ENCODE measurements at places on chromosomes 6 and 20.
A peak's percentile ranks its signal among the peaks of the same experiment; 100 is the strongest.

DNA sequence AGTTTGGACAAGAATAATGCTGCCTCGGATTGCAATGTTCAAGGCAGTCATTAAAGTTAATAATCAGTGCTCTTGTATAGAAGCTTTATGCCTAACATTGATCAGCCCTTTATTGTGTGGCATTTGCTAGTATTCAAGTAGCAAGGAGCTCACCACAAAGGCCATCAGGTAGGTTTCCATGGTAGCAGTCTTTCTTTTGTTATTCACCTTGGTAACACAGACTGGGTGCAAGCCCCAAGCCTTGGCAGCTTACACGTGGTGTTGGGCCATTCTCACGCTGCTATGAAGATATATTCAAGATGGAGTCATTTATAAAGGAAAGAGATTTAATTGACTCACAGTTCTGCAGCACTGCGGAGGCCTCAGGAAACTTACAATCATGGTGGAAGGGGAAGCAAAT lies 149.3 kb downstream of the ADAT2 start:
- no peak for DNase-seq

- no peak for DNase-seq
Observed at GRCh38 chr6:132005178-132005577, 54.0 kb upstream of the CCN2 start.

DNA sequence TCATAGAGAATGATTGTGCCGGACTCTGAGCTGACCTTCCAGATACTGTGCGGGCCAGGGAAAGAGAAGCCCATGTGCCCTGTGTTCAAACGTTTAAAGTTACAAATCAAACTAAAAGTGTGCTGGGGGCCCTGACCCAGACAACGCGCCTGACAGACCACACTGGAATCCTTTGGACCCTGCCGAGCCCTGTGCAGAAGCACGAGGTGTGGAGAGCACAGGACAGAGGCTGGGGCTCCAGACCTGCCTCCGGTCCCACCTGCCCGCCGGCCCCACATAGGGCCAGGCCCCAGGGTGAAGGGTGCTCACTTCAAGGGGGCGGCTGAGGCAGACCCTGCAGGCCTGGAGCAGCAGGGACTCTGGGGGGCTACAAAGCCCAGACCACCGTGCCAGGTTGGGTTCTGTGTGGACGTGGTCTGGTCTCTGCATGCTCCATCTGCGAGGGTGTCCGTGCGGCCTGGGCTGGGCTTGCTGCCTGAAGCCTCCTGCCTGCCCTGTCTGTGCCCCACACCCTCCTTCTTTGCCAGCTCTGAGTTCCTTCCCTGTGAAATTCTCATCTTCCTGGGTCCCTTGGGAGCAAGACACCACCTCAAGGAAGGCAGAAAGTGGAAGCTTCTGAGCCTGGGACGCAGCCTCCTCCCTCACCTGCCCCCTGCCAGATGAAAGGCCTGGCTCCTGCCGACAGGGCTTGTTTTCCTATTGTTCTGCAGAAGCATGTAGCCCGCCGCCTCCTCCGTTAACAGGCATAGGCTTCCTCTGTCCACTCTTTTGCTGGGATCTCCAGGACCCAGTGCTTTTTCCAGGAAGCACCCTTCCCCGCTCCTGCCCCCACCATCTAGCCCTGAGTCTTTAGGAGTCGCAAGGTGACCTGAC lies 186.2 kb downstream of the ERMARD start:
- no peak for DNase-seq

GRCh38 chr6:21099338-21100314 lies 493.9 kb upstream of the SOX4 start:
- no peak for DNase-seq

DNA sequence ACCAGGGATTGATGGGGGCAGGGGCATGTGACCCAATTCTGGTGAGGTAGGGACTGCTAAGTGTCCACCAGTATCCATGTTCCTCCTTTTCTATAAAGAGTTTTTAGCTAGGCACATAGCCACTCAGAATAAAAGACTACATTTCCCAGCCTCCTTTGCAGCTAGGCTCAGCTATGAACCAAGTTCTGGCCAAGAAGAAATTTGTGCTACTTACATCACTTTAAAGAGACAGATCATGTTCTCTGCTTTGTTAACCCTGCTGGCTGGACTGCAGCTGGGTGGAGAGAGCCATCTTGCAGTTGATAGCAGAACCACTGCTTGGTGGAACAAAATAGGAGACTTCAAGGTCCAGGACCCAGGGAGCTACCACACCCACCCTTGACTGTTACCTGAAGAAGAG lies 5.3 kb upstream of the CCM2L start:
- DNase-seq, result no peak

- no peak for DNase-seq
Observed at GRCh38 chr6:77450924-77451323, 12.4 kb downstream of the HTR1B start.

GRCh38 chr20:18380908-18381529 lies 85.8 kb downstream of the DZANK1 start:
- DNase-seq, result no peak

DNA sequence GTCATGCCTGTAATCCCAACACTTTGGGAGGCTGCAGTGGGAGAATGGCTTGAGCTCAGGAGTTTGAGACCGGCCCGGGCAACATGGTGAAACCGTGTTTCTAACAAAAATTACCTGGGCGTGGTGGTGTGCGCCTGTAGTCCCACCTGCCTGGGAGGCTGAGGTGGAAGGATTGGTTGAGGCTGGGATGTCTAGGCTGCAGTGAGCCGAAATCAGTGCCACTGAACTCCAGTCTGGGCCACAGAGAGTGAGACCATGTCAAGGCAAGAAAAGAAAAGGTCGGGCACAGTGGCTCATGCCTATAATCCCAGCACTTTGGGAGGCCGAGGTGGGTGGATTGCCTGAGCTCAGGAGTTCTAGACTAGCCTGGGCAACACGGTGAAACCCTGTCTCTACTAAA lies 8.2 kb upstream of the BCAS4 start:
- DNase-seq, result no peak

GRCh38 chr6:124430740-124431318 lies 531.4 kb upstream of the RNF217 start:
- DNase-seq, result no peak

DNA sequence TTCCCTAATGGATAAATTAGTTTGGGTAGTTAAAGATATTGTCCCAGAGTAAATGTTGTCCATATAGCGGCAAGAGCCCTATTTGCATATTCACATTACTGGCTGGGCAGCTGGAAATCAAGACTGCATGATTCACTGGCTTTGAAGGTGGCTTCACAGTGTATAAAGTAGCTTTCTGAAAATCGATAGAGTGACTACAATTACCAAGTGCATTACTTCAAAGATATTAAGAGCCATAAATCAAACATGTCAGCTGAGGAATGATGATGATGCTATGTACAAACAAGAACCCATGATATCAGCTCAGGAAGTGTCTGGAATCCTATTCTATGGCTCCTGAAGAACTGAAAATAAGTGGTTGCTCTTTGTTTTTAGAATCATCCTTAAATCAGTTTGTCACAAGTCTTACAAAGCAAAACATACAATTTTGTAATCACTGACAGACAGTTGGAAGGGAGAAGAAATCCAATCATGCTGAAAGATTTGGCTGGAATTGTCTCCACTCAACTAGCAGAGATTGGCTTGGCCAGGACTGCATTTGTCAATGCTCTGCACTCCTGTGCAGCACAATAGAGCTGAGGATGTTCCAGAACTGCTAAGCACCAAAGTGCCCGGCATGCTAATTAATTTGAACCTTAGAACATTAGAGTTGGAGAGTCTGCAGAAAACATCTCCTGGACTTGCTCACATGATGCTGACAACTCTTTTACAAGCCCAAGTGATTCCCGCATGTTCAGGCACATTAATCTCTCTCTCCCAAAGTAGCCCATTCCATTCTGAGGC lies 77.9 kb upstream of the B3GAT2 start:
- no peak for DNase-seq

DNA sequence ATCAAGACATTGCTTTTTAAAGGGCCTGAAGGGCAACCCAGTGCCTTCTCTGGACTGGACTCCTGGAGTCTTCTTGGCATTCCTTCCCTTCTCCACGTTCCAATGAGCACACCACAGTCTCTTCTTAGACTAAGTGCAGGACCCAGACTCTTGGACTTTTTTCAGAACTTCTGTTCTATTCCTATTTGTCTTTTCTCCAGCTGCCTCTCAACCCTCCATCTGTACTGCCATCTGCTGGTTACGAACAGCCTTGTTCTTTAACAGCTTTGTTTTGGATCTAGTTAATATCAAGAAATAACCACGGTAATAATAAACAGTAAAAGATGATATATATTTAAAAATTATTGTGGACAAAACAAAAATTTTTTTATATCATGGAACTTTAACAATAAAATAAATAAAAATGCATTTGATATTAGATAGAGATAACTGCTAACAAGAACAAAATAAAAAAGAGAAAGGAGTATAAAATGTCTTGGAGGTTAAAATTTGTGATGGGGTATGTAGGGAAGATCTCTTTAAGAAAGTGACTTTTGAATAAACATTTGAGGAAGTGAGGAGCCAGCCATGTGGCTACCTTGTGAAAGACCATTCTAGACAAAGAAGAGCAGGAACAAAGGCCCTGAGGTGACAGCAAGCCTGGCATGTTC lies 105.1 kb upstream of the HCRTR2 start:
- DNase-seq, result peak; percentile 2

DNA sequence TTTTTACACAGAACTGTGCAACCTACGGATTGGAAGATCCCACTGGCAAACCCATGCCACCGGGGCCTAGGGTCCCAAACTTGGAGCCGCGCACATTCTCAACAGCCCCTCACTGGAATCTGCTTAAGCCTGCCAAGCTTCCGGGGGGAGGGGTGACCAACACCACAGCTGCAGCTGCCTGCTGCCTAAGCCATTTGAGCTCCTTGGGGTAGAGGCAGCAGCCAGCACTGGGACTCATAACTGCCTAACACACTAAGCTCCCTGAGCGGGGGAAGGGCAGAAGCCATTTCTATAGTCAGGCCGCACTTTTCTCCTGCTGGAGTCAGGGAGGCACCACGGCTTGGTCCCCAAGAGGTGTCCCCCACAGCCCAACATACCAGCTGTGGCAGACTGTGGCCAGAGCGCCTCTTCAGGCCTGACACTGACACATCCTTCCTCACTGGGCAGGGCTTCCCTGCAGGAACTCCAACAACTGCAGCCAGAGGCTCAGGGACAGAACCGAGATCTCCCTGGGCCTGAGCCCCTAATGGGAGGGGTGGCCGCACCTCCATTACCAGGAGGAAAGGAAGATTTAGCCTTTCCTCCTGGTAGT lies 270.3 kb upstream of the ECI2 start:
- DNase-seq, result no peak

DNA sequence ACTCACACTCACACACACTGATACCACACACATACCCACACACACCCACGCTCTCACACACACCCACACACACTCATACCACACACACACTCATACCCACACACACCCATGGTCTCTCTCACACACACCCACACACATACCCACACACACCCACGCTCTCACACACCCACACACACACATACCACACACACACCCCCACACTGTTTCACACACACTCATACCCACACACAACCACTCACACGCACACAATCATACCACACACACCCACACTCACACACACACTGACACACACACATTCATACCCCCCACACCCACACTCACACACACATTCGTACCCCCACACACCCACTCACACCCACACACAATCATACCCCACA lies 158.1 kb downstream of the SMOC2 start:
- no peak for DNase-seq

- DNase-seq, result no peak
Observed at GRCh38 chr6:86756640-86757229, 180.6 kb upstream of the HTR1E start.

DNA sequence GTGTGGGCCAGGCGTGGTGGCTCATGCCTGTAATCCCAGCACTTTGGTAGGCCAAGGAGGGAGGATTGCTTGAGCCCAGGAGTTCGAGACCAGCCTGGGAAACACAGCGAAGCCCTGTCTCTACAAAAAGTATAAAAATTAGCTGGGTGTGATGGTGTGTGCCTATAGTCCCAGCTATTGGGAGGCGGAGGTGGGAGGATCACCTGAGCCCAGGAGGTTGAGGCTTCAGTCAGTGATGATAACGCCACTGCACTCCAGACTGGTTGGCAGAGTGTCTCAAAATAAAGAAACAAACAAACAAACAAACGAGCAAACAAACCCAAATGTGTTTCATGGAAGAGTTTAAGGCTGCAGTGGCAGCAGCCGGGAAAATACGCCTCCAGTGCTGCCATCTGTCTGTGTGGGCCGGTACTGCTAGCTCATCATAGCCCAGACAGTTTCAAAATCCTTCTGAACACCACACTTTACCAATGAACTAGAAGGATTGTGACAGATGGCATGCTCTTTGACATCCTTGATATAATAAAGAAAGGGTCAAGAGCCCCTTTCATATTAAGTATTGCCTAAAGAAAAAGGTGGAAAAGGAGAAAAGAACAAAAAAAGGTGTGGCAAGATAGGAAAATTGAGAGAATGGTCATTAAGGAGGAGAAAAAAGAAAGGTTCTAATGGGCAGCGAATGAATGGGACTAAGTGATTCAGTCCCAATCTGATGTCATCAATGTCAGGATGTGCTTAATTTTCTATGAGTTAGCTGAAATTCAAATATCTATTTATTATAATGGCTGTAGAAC lies 298.6 kb downstream of the SYNE1 start:
- no peak for DNase-seq

Data from right renal cortex interstitium (tissue), 3 donors.